ENCODE measurements at places on chromosomes 7 and 10.
A peak's percentile ranks its signal among the peaks of the same experiment; 100 is the strongest.

DNA sequence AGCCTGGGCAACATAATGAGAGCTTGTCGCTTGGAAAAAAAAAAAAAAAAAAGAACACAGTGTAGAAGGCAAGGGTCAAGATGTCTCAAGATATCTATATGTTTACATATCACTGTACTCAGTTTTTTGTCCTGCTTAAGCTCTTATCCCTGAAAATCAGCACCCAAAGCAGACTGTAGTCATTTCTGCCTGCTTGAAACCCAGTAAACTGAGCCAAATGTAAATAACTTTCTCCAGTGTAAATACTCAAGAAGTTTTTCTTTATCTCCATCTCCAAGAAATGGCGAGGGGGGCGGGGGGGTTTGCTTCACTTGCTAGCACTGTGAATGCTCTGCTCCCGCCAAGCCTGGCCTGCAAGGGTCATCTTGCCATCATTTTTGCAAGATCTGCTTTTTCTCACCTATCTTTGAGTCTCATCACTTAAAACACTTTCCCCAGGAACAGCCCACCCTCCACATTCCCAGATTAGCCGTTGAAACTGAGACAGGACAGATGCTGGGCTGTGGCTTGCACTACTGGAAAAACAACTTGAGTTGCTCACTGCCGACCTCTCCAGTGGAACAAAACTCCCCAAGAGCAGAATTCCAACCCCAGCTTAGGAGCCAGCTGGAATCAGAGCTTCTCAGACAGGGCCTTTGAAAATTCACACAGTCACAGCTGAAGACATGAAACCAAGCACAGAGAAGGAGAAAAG is 54.6 kb downstream of the AFAP1L2 start:
- no peak for DNase-seq

- no peak for DNase-seq
These were observed 108.7 kb upstream of the DPP6 start for GRCh38 chr7:153943457-153943856.

DNA sequence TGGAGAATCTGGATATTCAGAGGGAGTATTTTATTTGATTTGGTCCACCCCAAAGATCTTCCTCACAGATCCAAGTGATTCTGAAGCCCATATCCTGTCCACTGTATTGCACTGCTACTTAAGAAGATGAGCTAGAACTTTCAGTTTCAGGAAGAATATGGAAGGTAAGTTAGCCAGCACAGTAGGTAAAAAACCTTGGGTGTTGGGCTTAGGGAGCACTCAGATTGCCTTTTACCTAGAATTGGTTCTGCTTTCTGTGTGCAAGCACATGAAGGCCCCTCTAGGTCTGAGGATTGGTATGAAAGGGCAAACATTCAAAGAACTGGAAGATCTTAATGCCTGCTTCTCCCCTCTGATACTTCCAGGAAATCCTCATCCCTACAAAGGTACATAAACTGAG is 146.7 kb upstream of the COL1A2 start:
- no peak for DNase-seq

GRCh38 chr7:48011323-48011722 is 17.6 kb downstream of the SUN3 start:
- no peak for DNase-seq

DNA sequence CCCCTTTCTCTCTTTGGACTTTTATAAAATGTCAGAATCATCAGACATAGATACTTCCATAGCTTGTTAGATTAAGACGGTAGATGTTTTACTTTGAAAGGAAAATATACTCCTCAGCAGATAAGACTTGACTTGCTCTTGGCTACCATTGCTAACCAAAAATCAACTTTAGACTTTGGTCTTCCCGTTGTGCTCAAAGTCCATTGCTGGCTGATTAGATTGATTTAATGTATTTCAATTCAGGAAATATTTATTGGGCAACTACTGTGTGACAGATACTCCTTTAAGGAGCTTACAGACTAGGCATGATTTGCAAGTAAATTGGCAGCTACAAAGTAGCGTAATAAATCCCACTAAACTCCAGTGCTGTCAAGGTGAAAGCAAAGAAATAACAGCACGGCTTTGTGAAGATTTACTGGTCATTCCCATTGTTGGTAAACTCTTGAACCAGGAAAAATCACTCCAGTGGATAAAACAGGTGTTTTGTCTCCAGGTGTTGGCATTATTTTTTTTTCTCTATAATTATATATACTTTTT is 95.7 kb upstream of the ARMC3 start:
- DNase-seq: no peak

DNA sequence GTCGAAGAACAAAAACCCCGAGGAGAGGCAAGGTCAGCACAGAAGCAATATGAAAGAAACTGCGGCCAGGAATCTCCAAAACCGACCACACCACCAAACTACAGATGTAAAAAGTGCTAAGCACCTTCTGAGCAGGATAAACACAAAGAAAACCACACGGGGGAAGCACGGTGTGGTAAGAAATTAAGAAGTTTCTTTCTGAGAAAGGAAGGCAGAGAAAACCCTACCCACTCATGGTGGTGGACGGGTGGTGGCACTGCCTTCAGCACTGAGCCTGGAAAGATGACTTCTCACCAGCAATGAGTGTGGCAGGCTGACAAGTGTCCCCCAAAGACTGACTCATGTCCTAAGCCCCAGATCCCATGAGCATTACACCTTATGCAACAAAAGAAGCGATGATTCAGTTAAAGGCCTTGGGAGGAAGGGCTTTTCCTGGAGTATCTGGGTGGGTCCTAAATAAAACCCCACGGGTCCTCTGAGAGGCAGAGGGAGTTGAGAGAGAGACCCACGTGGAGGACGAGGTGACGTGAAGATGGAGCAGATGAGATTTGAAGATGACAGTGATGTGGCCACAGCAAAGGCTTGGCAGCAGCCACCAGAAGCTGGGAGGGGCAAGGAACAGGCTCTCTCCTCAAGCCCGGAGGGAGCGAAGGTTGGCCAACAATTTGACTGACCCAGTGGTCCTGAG is 124.9 kb downstream of the DLG5 start:
- no peak for DNase-seq

- no peak for DNase-seq
These were observed 1.4 kb upstream of the PODXL start for GRCh38 chr7:131557652-131558385.

DNA sequence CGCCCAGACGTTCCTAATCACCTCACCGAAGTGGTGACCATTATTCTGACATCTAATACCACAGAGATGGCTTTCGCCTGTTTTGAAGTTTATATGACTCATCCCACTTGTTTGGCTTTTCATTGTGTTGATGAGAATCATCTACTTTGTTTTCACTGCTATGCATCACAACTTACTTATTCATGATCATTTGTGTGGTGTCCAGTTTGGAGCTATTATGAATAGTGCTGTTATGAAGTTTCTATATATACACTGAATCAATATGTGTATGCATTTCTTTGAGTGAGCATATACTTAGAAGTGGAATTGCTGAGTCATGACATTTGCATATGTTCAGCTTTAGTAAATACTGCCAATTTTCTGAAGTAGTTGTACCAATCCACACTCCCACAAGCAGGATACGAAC is 38.6 kb upstream of the TNKS2 start:
- DNase-seq: no peak

- DNase-seq: no peak
These were observed 34.9 kb downstream of the CHST15 start for GRCh38 chr10:124058346-124059003.

GRCh38 chr10:115903207-115903606 is 369.8 kb downstream of the GFRA1 start:
- DNase-seq: no peak

DNA sequence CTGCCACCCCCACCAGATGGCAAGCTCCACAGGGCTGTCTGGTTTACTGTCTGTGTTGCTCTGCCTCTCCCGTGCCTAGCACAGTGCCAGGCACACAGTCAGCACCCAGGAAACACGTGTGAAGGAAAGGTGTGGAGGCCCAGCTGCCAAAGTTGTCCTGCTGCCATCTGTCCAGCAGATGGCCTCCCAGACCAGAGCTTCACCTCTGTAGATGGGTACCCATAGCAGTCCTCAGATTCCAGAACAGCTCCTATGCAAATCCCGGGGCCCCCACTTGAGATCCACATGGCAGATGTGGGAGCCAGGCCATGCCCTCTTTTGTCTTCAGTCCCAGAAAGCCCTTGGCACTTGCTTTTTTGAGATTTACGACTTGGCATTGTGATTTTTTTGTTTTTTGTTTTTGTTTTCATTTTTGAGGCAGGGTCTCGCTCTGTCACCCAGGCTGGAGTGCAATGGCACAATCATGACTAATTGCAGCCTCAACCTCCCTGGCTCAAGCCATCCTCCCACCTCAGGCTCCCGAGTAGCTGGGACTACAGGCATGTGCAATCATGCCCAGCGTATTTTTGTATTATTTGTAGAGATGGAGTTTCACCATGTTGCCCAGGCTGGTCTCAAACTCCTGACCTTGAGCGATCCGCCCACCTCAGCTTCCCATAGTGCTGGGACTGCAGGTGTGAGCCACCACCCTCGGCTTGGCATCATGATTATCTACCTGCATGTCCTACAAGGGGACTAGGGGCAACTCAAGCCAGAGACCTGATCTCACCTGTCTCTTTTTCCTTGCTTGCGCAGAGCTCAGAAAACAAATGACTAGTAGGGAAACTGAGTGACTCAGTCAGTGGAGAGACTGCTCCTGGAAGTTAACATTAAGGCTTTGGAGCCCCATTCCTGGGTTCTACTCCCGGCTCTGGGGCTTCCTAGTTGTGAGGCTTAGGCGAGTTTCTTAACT is 16.9 kb upstream of the PALD1 start:
- peak; percentile 52 for DNase-seq

- no peak for DNase-seq
These were observed 34.4 kb downstream of the PLEKHA8 start for GRCh38 chr7:30062587-30062986.

- DNase-seq: peak; percentile 82
These were observed 149.5 kb downstream of the ARID5B start for GRCh38 chr10:62050893-62051433.

DNA sequence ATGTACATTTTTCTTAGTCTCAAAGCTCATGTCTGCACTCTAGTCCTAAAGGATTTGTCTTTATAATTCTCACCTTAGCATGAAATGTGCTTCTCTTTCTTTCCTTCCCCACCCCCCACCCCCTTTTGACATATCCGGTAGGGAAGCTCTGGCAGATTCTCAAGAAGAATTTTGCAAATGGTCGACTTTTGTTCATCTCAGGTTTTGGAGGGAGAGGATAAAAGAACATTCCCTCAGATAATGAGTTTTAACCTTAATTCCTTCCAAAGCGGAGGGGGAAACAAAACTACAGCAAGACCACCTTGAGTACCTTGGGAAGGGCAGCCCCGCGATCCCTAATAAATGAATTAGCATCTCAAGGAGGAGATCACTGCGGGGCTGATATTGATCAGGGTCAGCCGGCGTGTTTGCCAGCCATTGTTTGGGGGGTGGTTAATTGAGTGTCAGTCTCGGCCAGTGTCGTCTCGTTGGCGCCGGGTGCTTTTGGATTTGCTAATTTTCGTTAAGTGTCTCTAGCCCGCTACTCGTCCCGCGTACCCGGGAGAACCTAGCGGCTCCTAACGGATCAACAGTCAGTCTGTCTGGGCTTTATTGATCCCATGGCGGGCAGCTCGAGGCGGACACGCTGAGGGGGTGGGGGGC is 874 bp upstream of the BAMBI start:
- peak; percentile 28 for DNase-seq

GRCh38 chr10:22598478-22598877 is 115.9 kb downstream of the PIP4K2A start:
- DNase-seq: no peak

DNA sequence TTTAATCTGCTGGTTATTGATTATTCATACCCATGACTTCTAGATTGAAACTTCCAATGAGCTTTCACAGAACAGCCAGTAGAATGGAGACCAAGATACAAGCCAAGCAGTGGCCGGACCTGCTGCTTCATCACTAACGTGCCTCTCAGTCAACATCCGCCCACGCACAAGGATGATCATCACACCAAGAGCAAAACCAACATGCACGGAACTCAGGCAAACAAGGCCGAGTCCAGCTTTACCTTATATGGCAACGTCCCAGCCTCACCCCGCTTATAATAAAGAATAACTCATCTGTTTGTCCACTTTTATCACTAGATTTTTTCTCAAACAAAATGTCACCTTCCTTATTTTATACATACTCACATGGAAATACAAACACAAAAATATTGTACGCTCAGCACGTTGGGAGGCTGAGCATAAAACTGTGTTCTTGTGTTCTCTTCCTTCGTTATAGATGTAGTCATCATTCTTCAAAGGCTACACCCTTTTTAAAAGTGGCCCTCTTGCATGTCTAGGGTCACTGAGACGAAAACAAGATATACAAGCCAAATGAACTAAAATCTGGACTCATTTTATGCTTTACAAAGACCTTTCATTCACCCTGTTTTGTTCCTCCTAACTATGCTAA is 122.7 kb downstream of the SFMBT2 start:
- no peak for DNase-seq

DNA sequence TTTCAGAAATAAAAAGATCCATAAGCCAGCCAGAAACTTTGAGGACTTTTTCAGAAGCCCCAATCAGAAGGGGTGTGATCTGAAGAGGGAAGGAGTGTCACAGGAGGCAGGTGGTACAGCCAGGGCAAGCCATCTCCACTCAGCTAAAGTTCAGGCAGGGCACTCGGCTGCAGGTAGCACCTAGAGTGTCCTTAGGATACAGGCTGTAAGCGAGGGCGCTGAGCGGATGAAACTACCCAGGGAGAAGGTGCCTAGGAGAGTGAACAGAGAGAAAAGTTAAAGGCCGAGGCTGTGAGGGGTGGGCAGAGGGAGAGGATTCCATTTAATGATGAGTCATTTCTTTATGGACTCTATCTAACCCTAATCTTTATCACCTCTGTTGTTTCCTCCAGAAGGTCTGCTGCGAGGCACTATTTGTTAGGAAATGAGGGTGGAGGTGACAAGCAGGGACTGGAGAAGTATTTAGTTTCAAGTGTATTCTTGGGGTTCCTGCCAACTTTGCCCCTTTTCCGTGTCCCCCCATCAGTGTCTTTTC is 29.8 kb upstream of the ZCCHC24 start:
- no peak for DNase-seq

GRCh38 chr10:71132321-71132810 is 80.0 kb upstream of the UNC5B start:
- no peak for DNase-seq

DNA sequence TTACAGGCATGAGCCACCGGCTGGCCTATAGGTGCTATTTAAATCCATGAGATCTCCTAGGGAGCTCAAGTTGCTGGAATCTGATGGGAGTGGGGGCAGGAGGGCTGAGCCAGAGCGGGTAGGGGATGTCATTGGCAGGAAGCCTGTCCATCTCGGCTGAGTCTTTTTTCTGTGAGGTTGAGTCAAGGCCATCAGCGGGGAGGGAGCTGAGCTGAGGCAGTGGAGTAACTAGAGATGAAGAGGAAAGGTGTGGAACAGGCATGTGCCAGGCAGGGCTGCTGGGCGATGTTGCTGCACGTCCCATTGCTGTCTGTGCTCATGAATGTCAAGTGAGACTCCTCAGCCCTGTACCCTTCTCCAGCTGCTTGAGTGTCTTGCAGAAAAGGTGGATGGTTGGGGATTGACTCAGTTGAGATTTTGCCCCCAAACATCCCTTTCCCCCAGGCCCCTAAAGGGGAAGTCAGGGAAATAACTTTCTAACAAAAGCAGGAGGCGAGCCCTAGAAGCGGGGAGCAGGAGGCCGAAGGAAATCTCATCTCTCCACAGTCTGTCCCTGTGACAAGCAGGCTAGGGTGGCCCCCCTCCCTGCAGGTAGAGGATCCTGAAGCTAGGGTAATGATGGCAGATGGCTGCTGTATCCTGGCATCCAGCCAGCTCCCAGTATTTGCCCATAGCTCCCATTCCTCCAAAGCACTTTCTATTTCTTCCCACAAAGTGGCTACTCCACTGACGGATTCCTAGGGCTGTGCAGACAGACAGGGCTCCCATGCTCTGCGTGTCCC is 5.4 kb downstream of the ATP6V1F start:
- no peak for DNase-seq
